Stimulated activated CD8-positive, alpha-beta memory T cell treated with anti-CD3 and anti-CD28 coated beads, Interleukin-7, amount 100 ng/mL, for 24 hours (primary cell): ENCODE measurements at places on chromosomes 1 and 21.

GRCh38 chr21:25300632-25301031 lies 306.6 kb downstream of the MRPL39 start:
- no peak for DNase-seq

- DNase-seq = no peak
These were observed 9.2 kb downstream of the CAP1 start for GRCh38 chr1:40049725-40050124.

DNA sequence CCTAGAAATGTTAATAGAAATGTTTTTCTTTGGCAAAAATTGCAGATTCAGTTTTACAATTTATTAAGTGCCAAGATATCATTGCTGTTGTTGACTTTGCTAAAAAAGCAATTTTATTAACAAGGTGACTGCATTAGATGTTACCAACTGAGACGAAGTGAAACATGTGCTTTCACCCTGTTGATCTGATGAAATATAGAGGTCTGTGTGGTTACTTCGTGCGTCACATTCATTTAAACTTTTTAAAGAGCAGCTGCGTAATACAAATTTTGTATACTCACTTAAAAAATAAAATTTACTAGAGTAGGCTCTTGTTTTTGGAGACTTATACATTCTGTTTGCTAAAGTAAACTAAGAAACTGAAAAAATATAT lies 465.7 kb downstream of the USP25 start:
- DNase-seq = no peak

DNA sequence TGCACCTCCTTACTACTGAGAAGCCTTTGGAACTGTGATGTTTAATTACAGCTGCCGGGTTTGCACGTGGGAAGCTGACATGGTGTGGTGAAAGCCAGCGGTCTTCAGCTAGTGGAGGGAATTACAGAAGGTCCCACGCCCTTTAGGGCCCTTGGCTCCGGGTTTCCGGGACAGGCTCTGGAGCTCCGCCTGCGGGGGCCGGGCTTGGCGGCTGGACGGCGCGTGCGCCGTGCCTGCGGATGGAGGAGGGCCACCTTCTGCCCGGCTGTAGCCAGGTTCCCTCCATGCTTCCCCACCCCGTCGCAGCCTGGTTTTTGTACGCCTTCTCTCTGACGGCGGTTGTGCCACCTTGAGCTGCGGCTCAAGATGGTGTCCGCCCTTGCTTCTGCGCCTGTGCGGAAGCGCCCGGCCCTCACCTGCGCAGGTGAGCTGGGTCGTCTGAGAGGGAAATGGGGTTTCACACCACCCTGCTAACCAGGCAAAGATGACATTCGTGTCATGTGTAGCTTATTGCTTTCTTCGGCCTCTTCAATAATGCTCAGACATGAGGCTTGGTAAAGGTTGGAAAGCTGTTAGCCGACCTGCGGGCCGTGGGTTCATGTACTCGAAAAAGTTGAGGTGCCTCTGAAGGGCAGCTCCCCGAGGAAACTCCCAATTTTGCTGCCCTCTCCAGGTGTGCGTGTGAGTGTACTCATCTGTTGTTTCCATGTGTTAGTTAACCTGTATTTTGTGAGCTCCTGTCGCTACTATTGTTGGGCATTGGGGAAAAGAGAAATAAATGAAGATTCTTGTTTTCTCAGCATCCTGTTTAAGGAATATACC lies 36.6 kb upstream of the OPRD1 start:
- peak; percentile 38 for DNase-seq

- no peak for DNase-seq
These were observed 565.3 kb upstream of the NEGR1 start for GRCh38 chr1:72847651-72848050.

DNA sequence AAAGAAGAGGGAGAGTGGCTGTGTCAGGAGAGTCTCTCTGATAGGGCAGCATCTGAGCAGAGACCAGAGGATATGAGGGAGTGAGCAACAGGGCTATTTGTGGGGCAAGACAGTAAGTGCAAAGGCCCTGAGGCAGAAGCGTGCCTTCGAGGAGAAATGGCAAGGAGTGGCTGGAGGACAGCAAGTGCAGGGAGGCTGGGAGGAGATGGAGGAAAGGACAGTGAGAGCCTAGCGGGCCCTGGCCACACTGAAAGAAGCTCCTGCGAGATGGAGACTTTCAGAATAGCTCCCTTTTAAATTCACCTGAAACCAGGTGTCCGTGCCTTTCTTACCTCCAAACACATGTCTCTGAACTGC lies 25.2 kb downstream of the EXOC8 start:
- DNase-seq = no peak

DNA sequence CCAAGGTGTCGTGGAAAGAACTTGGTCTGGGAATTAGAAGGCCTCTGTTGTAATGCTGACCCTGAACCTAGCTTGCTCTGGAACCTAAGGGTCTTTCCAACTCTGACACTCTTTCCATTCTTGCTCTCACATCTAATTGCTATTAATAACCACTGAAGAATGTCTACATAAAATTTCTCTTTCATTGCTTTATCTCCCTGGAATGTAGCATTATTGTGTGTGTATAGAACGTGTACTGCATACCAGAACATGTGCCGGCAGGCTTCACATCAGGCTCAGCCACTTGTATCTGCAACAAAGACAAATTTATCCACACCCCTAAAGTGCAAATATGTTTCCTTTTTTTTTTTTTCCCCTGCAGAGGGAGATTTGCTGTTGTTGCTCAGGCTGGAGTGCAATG lies 13.9 kb upstream of the LAX1 start:
- no peak for DNase-seq

DNA sequence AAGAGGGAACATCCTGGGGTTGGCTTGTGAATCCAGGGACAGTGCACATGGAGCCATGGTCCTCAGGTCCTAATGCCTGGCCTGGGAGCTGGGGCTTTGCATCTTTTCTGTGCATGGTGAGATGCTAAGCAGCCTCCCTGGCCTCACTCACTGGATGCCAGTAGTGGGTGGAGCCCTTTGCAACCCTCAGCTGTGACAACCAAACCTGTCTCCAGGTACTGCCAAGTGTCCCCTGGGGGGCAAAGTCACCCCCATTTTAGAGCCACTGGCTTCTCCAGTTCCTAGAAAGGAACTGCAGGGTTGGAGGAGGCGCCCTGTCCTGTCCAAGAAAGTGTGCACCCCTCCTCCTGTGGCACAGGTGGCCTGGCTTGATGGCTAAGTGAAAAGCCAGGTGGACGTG lies 44.6 kb upstream of the GRIK3 start:
- no peak for DNase-seq

- DNase-seq = no peak
These were observed 85.3 kb downstream of the SEC16B start for GRCh38 chr1:177884479-177885021.

- no peak for DNase-seq
These were observed 6.7 kb upstream of the VSIG8 start for GRCh38 chr1:159869173-159869572.
